Activated B cell treated with CpG ODN at 0.5 μM for 24 hours (primary cell): ENCODE measurements at places on chromosomes 13 and 19.

GRCh38 chr19:11404588-11405222 is 14.4 kb downstream of the RGL3 start:
- DNase-seq = no peak
- H3K4me3 ChIP-seq = no peak overlapping the region
- H3K4me1 ChIP-seq = peaks cover 5% of the 10 kb centered on the region
- H3K27ac ChIP-seq = no peak overlapping the region

- H3K36me3 ChIP-seq = peaks cover 83% of the 10 kb centered on the region
- DNase-seq = no peak
- H3K27me3 ChIP-seq = no peaks in the 10 kb centered on the region
These were observed 22.3 kb downstream of the ATP4B start for GRCh38 chr13:113635709-113636108.

- H3K27ac ChIP-seq = peak overlapping the region; percentile 24
- H3K27me3 ChIP-seq = no peaks in the 10 kb centered on the region
- H3K36me3 ChIP-seq = peaks cover 6% of the 10 kb centered on the region
- peak; percentile 31 for DNase-seq
- peak overlapping the region; percentile 81 for H3K4me3 ChIP-seq
- H3K4me1 ChIP-seq = peaks cover 2% of the 10 kb centered on the region
These were observed 70.5 kb upstream of the ZNF420 start for GRCh38 chr19:37007587-37008220.

DNA sequence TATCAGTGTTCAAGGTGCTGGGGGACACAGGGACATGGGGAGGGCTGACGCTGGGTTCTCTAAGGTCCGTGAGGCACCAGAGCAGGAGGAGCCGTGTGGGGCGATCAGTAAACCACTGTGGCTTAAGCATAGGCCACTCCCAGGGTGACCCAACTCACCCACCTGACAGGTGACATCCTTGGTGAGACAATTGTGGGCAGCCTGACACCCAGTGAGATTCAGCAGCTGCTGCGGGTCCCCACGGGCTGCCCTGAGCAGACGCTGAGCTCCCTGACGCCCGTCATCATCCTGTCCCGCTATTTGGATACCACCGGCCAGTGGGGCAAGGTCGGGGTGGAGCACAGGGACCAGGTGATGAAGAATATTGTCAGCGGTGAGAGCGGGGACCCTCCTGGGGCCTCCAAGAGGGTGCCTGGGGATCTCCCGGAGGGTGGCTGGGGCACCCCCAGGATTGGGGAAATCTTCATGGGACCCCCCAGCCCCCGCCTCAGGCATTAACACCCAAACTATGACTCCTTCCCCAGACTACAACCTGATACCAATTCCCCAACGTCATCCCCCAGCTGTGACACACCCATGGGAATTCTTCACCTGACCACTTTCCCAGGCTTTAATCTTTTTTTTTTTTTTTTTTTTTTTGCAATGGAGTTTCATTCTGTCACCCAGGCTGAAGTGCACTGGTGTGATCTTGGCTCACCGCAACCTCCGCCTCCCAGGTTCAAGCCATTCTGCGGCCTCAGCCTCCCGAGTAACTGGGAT is 33.3 kb upstream of the SHFL start:
- no peak for DNase-seq
- peaks cover 3% of the 10 kb centered on the region for H3K27me3 ChIP-seq
- no peaks in the 10 kb centered on the region for H3K36me3 ChIP-seq
- H3K4me1 ChIP-seq = no peaks in the 10 kb centered on the region
- no peak overlapping the region for H3K27ac ChIP-seq
- no peak overlapping the region for H3K4me3 ChIP-seq

- H3K36me3 ChIP-seq = no peaks in the 10 kb centered on the region
- no peaks in the 10 kb centered on the region for H3K27me3 ChIP-seq
- DNase-seq = no peak
- H3K27ac ChIP-seq = no peak overlapping the region
These were observed 20.6 kb downstream of the BRSK1 start for GRCh38 chr19:55304279-55304978.

- peaks cover 39% of the 10 kb centered on the region for H3K36me3 ChIP-seq
- peak overlapping the region; percentile 86 for H3K27ac ChIP-seq
- no peaks in the 10 kb centered on the region for H3K27me3 ChIP-seq
- H3K4me1 ChIP-seq = peaks cover 83% of the 10 kb centered on the region
- DNase-seq = no peak
These were observed 37.2 kb downstream of the ELF1 start for GRCh38 chr13:40981949-40982348.

DNA sequence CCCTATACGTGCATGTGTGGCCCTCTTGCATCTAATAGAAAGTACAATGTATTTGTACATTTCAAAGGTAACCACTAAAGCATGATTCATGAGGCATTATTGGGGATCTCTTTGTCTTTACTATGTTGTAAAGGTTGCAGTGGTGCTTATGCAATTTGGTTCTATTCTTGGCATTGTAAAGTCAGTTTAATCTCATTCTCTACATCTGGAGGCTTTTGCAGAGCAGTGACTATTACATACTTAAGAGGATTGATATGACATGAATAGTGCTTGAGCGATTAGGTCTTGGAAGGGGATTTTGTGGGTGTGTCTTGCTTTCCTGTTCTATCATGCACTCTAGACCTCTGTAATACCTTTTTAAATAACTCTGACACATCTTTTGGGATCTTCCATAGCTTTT is 610.0 kb downstream of the EFNB2 start:
- no peaks in the 10 kb centered on the region for H3K4me1 ChIP-seq
- H3K4me3 ChIP-seq = no peak overlapping the region
- no peaks in the 10 kb centered on the region for H3K36me3 ChIP-seq
- no peak for DNase-seq
- H3K27ac ChIP-seq = no peak overlapping the region

DNA sequence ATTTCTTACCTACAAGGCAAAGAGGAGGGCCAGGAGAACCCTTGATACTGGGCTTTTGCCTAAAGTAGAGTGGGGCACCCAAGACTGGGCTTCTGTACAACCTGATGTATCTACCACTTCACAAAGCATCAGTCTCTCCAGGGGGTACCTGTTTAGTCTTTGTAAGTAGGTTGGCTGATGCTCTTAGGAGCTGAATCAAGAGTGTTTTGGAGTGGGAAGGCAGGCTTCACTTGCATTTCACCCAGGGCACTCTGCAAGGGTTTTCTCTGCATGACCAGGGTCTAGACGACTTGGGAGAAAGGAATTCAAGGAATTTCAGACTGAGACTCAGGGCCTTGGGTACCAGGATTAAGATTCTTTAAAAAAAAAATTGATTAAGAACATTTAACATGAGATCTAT is 361.5 kb downstream of the RFC3 start:
- no peak for DNase-seq
- no peaks in the 10 kb centered on the region for H3K27me3 ChIP-seq
- H3K4me3 ChIP-seq = no peak overlapping the region
- no peaks in the 10 kb centered on the region for H3K4me1 ChIP-seq
- no peak overlapping the region for H3K27ac ChIP-seq

DNA sequence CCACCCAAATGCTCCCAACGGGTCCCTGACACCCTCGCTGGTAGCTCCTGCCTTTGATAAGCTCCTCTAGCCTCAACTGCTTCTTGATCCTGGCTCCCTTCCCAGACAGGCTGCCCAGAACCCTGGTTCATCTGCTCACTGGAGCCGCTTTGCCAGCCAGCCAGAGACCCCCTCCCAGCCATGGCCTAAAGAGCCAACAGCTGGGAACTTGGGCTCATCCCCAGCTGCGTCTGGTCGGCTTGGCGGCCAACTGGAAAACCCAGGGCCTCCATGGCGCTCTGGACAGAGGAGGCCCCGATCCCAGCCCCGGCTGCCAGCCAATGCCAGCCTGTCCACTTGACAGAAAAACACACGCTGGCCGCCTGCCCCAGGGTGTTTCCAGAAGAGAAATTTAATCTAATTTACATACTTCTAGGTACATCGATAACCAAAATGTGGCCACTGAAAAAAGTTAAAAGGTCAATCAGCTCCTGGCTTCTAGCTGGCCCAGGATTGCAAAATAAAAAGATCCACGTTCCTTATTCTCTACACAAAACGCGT is 3.0 kb upstream of the AKAP8L start:
- H3K27ac ChIP-seq = no peak overlapping the region
- no peak overlapping the region for H3K4me3 ChIP-seq
- H3K36me3 ChIP-seq = peaks cover 53% of the 10 kb centered on the region
- no peaks in the 10 kb centered on the region for H3K27me3 ChIP-seq

DNA sequence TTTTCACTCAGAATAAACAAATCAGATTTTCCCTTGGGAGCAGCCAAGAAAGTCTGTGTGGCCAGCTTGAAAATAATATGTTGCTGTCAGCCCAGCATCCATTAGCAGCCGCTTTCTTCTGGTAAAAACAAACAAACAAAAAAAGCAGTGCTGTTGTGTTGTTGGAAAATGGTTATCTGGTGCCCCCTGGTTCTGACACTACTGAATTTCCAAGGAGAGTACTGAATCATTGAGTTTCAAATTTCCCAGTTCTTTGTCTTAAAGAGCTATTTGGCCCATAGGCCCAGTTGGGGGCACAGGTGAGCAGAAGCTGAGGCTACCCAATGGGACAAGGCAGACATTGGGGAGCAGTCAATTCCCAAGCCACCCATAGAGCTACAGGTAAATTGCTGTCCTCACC is 995.9 kb downstream of the UQCRFS1 start:
- H3K27me3 ChIP-seq = no peaks in the 10 kb centered on the region
- no peak for DNase-seq
- H3K4me1 ChIP-seq = no peaks in the 10 kb centered on the region
- no peaks in the 10 kb centered on the region for H3K36me3 ChIP-seq

GRCh38 chr13:112053744-112054615 is 13.0 kb upstream of the SOX1 start:
- H3K27me3 ChIP-seq = peaks cover 51% of the 10 kb centered on the region
- H3K27ac ChIP-seq = no peak overlapping the region
- no peak overlapping the region for H3K4me3 ChIP-seq

DNA sequence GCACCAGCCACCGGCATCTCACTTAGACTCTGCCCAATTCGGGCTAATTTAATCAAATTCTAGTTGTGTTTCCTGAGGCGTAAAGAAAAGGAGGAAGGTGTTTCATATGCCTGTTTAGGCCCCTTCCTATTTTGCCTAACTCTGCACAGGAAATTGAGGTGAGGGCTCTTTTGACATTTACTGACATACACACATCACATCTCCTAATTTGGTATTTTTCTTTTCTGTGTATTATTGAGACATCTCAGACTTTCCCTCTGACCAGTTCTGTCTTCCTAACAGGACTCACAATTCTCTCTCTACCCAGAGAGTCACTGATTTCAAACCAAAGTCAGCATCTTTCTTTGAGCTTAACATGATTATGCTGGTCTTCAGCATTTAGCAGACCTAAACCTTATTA is 7.9 kb downstream of the CEACAM3 start:
- no peak for DNase-seq
- H3K4me1 ChIP-seq = peaks cover 48% of the 10 kb centered on the region
- H3K4me3 ChIP-seq = peak overlapping the region; percentile 38
- H3K36me3 ChIP-seq = no peaks in the 10 kb centered on the region
- no peaks in the 10 kb centered on the region for H3K27me3 ChIP-seq

- H3K27me3 ChIP-seq = peaks cover 7% of the 10 kb centered on the region
- no peak overlapping the region for H3K4me3 ChIP-seq
- H3K4me1 ChIP-seq = peaks cover 14% of the 10 kb centered on the region
- H3K36me3 ChIP-seq = no peaks in the 10 kb centered on the region
- no peak for DNase-seq
These were observed 74.2 kb downstream of the TRPM4 start for GRCh38 chr19:49231804-49232203.

DNA sequence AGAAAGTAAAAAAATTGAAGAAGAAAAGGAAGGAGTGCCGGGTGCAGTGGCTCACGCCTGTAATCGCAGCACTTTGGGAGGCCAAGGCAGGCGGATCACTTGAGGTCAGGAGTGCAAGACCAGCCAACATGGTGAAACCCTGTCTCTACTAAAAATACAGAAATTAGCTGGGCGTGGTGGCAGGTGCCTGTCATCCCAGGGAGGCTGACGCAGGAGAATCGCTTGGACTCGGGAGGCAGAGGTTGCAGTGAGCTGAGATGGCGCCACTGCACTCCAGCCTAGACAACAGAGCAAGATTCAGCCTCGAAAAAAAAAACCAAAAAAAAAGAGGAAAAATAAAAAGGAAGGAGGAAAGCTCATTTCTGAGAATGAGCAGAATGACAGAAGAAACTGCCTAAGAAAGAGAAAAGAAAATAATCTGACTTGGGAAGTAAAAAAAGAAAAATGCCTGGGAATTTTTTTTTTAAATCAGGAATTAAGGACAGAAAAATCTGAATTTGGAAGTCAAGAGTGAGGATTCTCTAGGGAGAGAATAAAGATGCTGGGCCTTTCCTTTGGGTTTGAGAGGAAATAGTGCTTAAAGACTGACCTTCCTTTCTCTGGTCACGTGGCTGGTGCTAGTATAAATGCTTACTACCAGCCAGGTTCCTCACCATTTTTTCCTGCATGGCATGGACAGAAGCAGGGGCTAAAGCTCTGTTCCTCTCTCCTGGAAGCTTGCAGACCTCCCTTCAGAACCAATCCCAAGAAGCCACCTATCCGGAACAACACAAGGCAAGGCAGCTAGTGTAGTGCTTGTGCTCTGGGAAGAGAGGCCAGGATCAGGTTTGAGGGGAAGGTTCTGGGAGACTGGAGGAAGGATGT is at the start of gene FFAR2:
Gene FFAR2, plus strand, starts transcription at position 652 of the 864 bp plus-strand sequence. CDS start 1,458 bp downstream, outside the sequence.
- peaks cover 40% of the 10 kb centered on the region for H3K4me1 ChIP-seq
- no peak within 1 kb of the TSS for H3K4me3 ChIP-seq
- no peaks in the 10 kb centered on the region for H3K36me3 ChIP-seq
- no peak for DNase-seq
- no peak within 1 kb of the TSS for H3K27ac ChIP-seq

GRCh38 chr13:85610024-85610423 is 189.2 kb downstream of the SLITRK6 start:
- DNase-seq = no peak
- no peaks in the 10 kb centered on the region for H3K27me3 ChIP-seq
- no peaks in the 10 kb centered on the region for H3K36me3 ChIP-seq
- H3K27ac ChIP-seq = no peak overlapping the region

DNA sequence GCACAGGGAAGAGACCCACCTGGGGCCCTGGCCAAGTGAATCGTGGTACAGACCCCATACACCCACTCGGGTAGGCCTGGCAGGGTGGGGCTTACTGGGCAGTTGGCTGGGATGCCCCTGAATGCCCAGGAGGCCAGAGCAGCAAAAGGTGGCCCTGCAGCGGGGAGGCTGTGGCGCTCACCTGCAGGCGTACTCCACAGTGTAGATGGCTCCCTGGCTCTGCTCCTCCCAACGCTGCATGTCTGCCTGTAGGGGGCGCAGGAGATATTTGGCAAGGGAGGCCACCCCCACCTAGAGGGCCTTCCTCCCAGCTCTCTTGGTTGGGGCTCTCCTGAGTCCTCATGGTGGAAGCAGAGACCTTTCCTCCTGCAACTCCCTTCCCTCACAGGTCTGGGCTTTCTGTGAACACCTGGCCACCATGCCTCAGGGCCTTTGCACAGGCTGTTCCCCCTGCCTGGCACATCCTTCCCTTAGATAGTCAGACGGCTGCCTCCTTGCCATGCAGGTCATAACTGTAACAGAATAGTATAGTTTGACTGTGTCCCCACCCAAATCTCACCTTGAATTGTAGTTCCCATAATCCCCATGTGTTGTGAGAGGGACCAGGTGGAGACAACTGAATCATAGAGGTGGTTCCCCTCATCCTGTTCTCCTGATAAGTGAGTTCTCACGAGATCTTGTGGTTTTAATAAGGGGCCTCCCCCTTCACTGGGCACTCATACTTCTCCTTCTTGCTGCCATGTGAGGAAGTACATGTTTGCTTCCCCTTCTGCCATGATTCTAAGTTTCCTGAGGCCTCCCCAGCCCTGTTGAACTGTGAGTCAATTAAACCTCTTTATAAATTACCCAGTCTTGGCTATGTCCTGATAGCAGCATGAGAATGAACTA is 5.9 kb downstream of the BORCS8 start:
- peak overlapping the region; percentile 26 for H3K27ac ChIP-seq
- H3K4me1 ChIP-seq = peaks cover 35% of the 10 kb centered on the region
- no peak overlapping the region for H3K4me3 ChIP-seq
- H3K36me3 ChIP-seq = peaks cover 43% of the 10 kb centered on the region
- no peak for DNase-seq

GRCh38 chr13:77291774-77292173 is 35.1 kb downstream of the MYCBP2 start:
- H3K27me3 ChIP-seq = no peaks in the 10 kb centered on the region
- no peak for DNase-seq
- H3K27ac ChIP-seq = peak overlapping the region; percentile 76
- H3K36me3 ChIP-seq = peaks cover 81% of the 10 kb centered on the region
